Activated T-cell treated with anti-CD3 and anti-CD28 coated beads, Interleukin-2, amount 50 U/mL, for 24 hours (primary cell): ENCODE measurements at places on chromosomes 13 and 19.

- DNase-seq: no peak
These were observed 175.8 kb downstream of the DCT start for GRCh38 chr13:94303644-94304174.

- DNase-seq: peak; percentile 46
These were observed 9.2 kb downstream of the PGPEP1 start for GRCh38 chr19:18349524-18350128.

GRCh38 chr13:55653497-55653896 is 1487.2 kb upstream of the PRR20A start:
- no peak for DNase-seq

DNA sequence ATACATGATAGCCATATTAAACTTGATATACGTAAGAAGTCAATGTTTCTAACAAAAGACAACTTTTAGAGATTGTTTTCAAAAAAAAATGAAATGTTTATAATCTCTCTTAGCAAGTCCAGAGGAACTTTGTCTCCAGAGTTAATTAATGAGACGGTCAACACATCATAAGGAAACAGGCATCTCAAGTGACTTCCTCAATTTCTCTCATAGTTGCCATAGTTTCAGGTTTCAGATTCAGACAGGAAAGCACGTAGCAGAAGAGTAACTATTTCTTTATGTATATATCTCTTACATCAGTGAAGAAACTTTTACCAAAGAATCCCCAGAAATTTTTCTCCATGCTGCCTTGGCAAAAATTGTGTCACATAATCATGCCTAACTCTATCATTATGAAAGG is 159.6 kb upstream of the ATXN8OS start:
- no peak for DNase-seq

DNA sequence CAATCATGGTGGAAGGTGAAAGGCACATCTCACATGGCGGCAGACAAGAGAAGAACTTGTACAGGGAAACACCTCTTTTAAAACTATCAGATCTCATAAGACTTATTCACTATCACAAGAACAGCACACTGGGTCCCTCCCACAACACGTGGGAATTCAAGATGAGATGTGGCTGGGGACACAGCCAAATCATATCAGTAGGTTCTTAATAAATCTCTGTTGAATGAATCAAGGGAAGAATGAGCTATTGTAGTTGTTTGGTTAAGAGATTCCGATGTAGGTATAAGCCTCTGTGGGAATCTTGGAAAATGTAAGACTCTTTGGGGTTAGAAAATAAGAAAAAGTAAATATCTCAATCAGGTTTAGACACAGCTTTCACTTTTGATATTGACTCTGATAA is 400.2 kb downstream of the KCNRG start:
- no peak for DNase-seq

DNA sequence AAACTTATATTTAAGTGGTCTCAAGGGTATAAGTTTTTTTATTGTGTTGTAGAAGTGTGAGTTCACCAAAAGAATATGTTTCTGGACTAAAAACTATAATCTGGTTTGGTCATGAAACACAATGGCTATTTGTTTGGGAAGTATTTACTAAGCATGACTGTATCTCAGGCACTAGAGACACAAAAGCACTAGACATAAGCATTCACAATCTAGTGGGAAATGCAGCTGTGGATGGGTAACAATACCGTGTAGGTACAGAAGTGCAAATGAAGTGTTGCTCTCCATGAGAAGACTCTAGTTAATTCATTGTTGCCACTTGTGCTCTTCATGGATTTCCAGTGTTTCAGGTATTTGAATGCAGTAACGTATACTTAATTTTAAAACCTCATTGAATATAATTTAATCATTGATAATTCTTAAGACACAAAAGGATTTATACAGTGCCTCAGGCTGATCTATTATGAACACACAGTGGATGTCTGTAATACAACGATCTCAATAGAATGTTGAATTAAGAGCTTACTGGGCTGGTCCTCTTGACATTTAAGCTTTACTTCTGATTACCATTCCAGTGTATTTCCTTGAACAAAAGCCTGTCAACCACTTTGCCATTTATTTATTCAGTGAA is 50.9 kb downstream of the TPT1 start:
- DNase-seq: no peak

DNA sequence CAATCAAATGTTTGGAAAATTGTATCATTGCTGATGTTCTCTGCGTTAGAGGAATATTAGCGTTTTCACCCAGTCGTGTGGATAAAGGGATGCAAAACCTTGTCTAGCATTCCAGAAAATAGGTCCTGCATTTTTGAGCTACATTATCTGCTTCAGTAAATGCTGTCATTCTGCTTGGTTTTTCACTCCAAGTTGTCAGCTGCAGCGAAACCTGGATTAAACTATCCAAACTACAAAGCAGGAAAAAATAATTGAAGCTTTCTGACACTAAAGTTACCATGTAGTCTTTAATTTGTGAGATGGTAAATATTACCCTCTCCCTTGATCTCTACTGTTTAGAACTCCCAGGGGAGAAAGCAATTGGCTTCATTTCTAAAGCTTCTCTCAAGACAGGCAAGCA is 1795.5 kb upstream of the PRR20A start:
- no peak for DNase-seq

GRCh38 chr19:8001995-8002849 is 3.2 kb downstream of the ELAVL1 start:
- DNase-seq: peak; percentile 86

- DNase-seq: no peak
These were observed 571.1 kb downstream of the MYO16 start for GRCh38 chr13:109200556-109200955.

DNA sequence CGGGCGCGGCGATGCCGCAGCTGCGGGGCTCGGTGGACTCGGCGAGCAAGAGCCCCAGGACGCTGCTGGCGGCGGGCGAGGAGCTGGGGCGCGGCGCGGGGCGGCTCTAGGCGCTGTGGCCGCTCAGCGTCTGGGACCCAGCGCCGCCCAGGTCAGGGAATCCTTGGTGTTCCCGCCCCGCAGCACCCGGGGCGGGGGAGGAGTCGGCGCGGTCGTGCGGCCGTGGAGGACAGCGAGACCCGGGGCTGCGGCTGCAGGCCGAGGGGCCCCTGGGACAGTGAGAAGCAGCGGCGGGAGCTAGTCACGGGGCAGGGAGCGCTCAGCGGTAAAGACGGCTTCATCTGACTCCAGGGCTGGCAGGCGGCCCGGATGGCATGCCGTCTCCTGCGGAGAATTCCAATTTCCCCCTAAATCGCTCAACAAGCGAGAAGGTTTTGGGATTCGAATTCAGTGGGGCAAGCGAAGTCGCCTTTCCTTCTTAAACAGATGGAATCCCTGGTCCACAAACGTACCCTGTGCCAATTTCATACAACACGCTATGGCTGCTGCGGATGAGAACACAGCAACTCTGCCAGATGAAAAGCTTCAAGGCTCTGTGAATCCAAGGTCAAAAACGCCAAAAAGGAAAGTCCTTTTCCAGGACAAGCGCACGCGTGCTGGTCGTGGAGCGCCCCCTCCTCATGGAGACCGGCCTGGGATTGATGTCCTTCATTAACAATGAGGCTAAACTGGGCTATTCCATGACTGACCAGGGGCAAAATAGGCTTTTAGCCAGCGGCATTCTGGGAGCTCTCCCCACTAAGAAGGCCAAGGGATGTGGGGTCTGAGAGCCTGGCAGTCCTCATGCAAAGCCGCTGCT is 4.2 kb upstream of the ZSCAN4 start:
- peak; percentile 29 for DNase-seq

GRCh38 chr19:8880868-8881488 is 48.8 kb downstream of the MBD3L1 start:
- no peak for DNase-seq
